ENCODE measurements at places on chromosomes 5 and 9.

GRCh38 chr5:170651604-170652277 lies 131.8 kb upstream of the GABRP start:
- DNase-seq: no peak

DNA sequence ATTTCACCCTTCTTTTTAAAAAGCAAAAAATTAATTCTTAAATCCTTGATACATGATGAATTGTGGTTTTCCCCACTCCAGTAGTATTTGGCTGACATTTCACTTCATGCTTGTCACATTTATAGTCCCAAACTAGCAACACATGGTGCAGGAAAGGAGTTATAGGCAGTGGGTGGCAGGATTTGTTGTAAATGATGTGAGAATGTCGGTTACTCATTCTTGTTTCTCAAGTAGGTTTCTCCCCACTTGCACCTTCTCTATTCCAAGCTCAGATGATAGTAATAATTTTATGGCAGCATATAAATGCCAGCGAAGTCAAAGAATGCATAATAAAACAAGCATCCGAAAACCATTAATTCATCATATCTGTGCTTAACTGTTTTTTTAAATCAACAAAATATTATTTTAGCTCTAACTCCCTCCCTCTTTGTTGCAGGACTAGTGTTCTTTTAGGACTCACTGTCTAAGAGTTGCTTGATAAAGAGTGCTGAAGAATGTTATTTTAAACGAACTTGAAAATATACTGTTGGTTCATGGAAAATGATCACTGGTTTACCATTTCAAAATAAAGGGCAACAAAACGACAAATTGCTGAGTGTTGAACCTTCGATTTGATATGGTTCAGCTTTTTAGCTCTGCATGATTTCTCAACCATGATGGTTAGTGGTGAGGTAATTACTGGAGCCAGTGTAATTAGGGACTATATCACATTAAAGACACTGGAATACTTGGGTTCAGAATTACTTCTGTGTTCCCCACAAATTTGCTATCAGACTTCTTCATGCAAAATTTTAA lies 88.1 kb upstream of the ADAMTSL1 start:
- no peak for DNase-seq

GRCh38 chr9:78486661-78487060 lies 189.7 kb downstream of the PSAT1 start:
- no peak for DNase-seq

DNA sequence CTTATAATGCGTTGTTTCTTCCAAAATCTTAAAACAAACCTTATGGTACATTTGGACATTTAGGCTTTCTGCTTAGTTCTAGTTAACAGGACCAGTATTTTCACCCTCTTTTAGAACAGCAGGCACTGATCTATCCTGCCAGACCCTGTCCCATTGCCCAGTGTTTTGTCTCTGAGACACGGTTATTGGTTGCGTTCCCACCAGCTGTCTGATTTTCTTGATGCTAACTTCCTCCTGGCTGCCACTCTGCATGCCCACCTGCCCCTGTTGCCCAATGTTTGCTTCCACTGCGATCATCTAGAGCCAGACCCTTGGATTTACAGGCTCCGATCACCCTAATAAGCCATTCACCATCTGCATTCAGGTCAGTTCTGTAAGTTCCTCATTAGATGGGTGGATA lies 506.0 kb upstream of the CDH6 start:
- no peak for DNase-seq

- no peak for DNase-seq
Observed at GRCh38 chr9:95341293-95341962, 23.9 kb upstream of the FANCC start.

GRCh38 chr5:109612278-109612905 lies 77.3 kb upstream of the MAN2A1 start:
- DNase-seq: no peak
